ENCODE measurements at places on chromosomes 3 and 15.

DNA sequence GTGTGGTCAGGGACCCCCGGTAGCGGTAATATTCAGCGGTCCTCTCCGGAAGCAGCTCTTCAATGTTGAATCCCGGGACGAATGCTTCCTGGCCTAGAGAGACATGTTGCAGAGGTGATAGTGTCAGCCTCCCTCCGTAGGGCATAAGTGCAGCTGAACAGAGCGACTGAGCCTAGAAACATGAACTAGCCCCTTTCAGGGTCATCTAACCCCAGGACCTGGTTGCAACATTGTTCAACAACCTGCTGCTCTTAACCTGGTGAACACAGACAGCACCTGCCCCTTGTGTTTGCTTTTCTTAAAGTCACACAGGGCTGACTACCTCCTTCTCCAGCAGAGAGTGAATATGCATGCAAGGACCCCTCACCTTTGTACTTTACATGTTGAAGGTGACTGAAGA is 41.3 kb downstream of the CA12 start:
- no peak for DNase-seq

DNA sequence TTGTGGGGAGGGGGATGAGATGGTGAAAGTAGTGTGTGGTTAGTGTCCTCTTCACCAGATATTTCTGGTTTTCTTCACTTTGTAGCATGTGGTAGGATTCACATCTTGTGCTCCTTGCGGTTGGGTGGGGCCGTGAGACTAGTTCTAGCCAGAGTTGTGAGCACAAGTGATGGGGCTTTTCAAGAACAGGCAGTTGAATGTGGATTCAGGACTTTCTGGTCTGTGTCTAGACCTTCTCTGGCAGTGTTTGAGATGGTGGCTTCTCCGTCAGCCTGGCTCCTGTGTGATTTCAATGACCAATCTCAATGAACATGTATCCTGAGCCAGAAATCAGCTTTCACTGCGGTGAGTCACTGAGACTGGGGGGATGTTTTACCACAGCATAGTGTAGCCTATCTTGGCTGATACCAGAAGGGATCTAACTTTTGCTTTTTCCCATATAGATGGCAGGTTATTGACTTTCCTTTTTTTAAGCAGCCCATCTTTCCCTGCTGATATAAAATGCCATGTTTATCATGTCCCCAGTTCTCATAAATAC is 82.6 kb downstream of the RPLP1 start:
- DNase-seq, result no peak

GRCh38 chr15:94370936-94371285 is 139.6 kb downstream of the MCTP2 start:
- no peak for DNase-seq

GRCh38 chr3:61890167-61890566 is 328.8 kb downstream of the PTPRG start:
- no peak for DNase-seq

GRCh38 chr3:188440340-188440972 is 286.5 kb downstream of the LPP start:
- no peak for DNase-seq

DNA sequence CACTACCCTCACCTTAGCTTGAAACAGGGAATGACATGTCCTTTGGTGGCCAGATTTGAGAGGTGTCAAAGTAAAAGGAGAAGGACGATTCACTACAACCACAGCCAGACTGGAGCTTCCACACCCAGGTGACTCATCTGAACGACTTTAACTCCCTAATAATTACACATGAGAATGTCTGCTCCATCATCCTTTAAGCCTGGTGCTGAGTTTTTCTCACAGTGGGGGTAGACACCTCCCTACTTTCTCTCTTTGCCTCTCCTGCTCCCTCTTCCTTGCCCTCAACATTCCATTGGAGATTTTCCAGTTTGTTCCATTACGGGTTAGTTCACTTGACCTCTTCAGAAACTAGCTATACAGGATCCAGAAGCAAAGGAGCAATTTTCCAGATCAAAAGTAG is 154.3 kb upstream of the BHLHE40 start:
- DNase-seq, result no peak

DNA sequence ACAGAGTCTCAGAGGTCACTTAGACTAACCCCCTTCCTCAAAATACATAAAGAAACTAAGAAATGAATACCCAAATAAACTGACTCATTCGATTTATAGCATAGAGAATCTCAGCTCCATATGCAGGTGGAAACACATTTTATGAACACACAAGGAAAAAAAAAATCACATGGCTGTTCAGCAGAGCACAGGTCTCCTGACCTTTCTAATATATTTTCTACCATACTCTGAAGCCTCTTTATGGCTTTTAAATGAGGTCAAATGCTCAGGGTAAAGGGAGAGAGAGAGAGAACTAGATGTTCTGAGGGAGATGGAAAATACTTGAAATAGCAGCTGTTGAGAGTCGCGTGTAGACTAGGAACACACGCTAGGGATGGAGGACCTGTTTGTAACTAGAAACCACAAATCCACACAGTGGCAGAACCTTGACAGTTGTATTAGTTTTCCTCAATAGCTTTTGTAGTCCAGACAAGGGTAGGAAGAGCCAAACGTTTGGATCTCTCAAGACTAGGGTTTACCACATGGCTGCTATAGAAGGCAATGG is 165.3 kb downstream of the FMN1 start:
- DNase-seq, result no peak

- no peak for DNase-seq
Measured at GRCh38 chr3:183823963-183824362, 1.4 kb downstream of the MAP6D1 start.

- DNase-seq, result no peak
Measured at GRCh38 chr3:138114988-138115971, at the start of gene DZIP1L. TSS of gene DZIP1L (minus strand) at chr3:138115608. CDS start at chr3:138103971, 11,637 bp downstream.

GRCh38 chr3:141414800-141415462 is 46.6 kb downstream of the ZBTB38 start:
- no peak for DNase-seq

GRCh38 chr3:52524752-52525679 is 8.6 kb downstream of the NT5DC2 start:
- no peak for DNase-seq

DNA sequence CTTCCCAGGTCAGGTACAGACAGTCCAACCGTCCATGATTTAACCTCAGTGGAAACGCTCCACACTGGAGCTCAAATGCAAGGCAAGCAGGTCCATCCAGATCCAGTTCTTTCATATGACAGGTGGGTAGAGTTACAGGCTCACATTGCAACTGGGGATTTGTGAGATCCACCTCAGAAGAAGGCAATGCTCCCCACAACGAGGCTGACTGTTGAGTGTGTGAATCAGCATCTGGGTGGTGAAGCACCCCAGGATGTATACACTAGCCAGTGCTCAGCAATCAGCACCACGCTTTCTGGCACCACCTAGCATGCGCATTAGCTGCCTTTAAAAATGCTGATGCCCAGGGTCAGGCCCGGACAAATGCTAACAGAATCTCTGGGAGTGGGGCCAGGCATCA is 343.5 kb upstream of the ICE2 start:
- DNase-seq, result no peak

DNA sequence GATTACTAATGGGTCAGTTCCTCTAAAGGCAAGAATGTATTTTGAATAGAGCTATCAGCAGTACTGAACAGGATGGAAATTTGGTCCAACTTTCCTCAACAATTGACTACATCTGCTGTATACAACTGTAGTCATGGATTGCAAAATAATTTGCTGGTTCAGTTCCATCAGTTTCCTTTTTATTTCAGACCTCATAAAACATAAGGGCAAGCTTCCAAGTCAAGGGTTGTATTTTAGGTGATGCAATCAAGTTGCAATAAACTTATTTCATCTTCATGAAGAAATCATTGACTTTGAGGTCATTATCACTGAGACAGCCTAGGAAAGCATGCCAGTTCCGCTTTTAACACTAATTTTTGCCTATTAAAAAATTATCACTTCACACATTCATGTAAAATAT is 90.4 kb upstream of the TSEN2 start:
- no peak for DNase-seq

DNA sequence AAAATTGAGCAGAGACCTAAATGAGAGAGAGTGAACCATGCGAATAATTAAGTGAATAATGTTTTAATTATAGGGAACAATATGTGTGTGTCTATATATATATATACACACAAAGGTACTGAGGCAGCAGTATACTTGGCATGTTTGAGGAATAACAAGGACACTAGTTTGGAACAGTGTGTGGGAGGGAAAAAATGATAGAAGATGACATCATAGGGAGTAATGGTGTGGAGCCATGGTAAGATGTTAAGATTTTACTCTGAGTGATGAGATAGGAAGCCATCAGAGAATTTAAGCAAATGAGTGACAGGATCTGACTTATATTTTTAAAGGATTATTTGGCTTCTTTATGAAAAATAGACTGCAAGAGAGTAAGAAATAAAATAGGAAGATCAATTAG is 29.1 kb downstream of the DTWD1 start:
- no peak for DNase-seq

DNA sequence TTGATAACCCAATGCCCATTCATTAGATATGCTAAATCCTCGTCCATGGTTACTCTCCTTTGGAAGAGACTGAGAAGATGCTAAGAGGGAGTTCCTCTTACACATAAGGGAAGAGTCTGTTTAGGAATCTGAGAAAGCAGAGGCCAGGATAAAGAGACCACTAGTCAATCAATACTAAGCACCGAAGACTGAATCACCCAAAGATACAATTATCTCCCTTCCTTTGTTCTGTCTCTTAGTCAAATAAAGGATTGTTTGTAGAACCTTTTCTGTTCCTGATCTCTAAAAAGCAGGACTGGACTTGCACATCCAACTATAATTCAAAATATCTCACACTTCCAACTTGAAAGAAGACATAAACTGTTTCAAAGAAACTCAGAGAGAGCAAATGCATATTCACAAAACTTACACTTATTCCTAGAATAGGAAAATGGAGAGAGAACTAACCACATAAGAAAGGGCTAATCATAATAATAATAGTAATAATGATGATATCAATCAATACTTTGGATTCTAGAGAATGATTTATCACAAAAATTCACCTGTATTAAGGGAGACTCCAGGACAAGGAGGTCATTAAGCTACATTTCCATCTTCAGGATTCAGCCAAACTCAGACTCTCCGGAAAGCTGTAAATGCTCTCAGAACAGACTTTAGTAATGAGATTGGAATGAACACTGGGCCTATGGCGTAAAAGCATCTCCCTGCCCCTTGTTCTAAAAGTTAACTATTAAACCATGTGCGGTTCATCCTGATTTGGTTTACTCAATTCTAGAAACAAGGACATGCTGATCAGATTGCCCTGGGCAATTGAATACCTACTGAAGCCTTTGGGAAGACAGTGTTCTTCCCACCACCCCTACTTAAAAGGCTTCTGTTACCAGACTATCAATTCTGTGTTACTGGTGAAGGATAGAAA is 401.5 kb downstream of the ZBTB20 start:
- DNase-seq, result no peak

DNA sequence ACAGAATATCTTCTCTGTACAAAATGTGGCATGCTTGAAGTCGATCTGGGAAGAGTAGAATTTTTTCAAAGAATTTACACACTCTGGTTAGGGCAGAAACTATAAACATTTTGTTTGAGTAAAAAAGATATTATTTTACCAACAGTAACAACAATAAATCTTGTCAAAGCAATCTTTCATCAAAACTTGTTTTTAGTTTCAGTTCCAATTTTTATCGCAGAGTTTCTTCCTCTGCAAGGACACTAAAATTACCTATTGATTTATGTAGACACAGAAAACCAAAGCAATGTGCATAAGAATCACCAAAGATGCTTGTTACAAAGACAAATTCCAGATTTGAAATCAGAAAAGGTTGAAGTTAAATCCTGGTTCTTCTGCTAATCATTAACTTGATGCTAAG is 61.9 kb downstream of the CGGBP1 start:
- no peak for DNase-seq

GRCh38 chr3:189635339-189635738 is 4.2 kb downstream of the TP63 start:
- DNase-seq, result no peak

GRCh38 chr3:156033428-156033827 is 87.0 kb upstream of the KCNAB1 start:
- no peak for DNase-seq

GRCh38 chr15:77577366-77577950 is 55.3 kb downstream of the LINGO1 start:
- no peak for DNase-seq

- no peak for DNase-seq
Measured at GRCh38 chr15:90845201-90845949, 23.0 kb upstream of the FURIN start.

- no peak for DNase-seq
Measured at GRCh38 chr15:46088486-46089445, 453.9 kb downstream of the SQOR start.

GRCh38 chr3:29186982-29187725 is 93.7 kb upstream of the RBMS3 start:
- DNase-seq, result no peak

GRCh38 chr3:156395961-156396710 is 158.8 kb downstream of the SSR3 start:
- DNase-seq, result no peak

Data from stimulated activated CD8-positive, alpha-beta memory T cell treated with anti-CD3 and anti-CD28 coated beads, Interleukin-7, amount 100 ng/mL, for 4 hours (primary cell).